LHCN-M2 (cell line): ENCODE measurements at places on chromosomes 1 and 21. TPM values are rescaled to one million over a fixed set of nuclear protein-coding genes. Genes with fewer than 3 reads are reported as not detected.

DNA sequence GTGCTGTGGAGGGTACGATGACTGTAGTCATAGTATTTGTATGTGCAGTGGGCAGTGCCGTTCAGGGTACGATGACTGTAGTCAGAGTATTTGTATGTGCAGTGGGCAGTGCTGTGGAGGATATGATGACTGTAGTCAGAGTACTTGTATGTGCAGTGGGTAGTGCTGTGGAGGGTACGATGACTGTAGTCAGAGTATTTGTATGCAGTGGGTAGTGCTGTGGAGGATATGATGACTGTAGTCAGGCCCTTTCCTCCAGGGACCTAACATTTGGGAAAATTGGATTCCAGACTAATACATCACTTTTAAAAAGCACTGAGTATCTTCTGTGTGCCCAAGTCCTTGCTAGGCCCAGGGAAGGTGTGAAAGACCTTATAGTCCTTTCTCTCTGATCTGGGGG lies 2.9 kb downstream of the ZNF672 start:
- peak; percentile 35 for DNase-seq

DNA sequence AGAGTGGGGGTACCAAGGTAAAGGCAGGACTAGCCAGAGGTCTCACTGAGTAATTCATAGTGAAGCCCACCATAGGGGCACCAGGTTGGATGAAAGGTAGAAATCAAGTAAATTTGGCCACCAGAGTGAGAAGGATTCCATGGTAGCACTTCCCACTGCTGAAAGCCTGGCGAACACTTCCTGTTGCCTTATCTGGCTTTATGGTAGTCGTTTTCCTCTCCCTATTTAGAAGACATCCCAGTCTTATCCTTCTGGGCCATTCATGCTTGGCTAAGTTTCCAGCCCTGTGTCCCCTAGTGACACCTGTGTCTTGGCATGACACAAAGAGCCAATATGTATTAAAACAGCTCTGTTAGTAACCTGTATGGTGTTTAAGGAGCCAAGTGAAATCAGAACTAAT lies 74.3 kb upstream of the SIPA1L2 start:
- DNase-seq: no peak

GRCh38 chr1:39908534-39908933 lies 6.8 kb upstream of the MYCL start:
- no peak for DNase-seq

DNA sequence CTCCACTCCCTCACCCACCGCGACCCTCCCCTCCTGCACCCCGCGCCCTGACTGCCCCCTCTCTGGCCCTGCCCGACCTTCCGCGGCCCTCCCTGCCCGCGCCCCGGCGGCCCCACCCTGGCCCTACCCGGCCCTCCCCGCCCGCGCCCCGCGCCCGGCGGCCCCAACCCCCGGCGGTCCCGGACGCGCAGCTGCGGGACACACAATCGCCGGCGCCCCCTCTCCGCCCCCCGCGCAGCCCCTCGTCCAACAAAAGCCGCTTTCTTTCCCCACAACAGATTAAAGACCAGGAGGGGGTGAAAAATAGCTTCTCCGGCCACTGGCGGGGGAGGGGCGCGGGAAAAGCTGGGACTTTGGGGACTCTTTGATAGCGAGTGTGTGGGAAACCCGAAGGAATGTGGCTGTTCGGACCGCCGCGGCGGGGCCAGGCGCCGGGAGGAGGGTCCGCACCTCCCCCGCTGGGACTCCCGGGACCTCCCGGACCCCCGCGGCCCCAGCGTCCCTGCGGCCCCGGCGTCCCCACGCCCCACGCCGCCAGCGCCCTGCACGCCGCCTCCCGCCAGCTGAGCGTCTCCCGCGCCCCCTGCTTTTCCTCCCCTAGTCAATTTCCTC lies 8.8 kb upstream of the ID3 start:
- DNase-seq: no peak

DNA sequence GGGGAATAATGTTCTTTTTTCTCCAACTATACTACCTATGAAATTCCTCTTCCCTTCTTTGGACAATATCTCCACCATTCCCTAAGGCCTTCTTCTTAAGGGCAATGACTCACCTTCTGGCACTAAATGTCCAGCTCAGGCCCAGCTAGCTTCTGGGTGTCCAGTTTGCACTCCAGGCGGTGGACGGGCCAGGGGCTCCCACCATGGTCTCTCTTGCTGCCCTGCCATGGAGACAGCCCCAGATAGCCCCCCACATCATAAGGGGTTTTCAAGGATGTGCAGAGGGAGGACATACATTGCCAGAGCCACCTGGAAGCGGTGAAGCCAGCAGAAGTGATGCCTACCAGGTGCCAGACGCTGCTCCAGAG lies 43.8 kb downstream of the C1orf198 start:
- peak; percentile 41 for DNase-seq

GRCh38 chr1:89739013-89739843 lies 81.6 kb upstream of the LRRC8D start:
- DNase-seq: no peak

DNA sequence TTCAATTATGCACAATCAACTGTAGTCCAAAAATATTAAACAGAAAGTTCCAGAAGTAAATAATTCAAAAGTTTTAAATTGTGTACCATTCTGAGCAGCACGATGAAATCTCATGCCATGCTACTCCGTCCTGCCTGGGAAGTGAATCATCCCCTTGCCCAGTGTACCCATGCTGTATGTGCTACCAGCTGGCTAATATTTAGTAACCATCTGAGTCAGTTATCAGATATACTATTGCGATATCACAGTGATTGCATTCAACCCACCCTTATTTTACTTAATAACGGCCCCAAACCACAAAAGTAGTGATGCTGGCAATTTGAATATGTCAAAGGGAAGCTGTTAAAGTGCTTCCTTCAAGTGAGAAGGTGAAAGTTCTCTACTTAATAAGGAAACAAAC lies 56.2 kb downstream of the EVI5 start:
- DNase-seq: peak; percentile 72

- peak; percentile 62 for DNase-seq
These were observed 9.4 kb upstream of the NEK2 start for GRCh38 chr1:211684791-211685190.

- DNase-seq: no peak
These were observed 222.7 kb upstream of the GJB5 start for GRCh38 chr1:34532113-34532512.

DNA sequence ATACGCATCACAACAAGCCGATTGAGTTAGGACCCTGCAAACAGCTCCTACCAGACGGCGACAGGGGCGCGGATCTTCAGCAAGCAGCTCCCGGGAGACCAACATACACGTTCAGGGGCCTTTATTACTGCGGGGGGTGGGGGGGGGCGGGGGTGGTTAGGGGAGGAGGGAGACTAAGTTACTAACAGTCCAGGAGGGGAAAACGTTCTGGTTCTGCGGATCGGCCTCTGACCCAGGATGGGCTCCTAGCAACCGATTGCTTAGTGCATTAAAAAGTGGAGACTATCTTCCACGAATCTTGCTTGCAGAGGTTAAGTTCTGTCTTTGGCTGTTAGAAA lies 162.0 kb downstream of the RUNX1 start:
- DNase-seq: peak; percentile 46

- DNase-seq: peak; percentile 26
These were observed 27.9 kb upstream of the NTPCR start for GRCh38 chr1:232922485-232922884.

DNA sequence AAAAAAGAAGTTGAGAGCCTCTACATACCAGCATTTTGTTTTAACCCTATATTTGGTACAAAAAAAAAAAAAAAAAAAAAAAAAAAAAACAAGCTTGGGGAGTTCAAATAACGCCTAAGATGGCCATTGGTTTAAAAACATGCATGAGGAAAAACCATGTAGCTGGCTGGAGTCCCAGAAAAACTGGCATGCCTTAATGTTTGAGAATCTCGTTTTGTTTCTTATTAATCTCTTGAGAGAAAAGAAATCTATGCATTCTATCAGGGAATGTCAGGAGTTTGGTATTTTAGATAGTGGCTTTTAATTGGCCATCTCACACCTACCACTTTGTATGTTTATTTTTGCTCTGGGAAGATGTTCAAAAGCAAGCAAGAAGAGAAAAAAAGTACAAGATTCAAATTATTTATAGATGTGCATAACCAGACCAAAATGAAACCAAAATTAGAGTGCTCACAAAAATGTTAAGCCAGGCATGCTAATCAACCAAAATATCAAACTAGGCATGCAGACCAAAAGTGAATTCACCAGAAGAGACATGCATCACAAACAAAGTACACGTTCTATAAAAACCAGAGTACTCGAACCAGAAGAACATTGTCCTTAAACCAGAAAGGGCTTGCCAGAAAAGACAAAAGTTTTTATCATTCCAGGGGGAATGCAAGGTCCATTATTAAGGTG lies 156.6 kb downstream of the AK5 start:
- peak; percentile 90 for DNase-seq

DNA sequence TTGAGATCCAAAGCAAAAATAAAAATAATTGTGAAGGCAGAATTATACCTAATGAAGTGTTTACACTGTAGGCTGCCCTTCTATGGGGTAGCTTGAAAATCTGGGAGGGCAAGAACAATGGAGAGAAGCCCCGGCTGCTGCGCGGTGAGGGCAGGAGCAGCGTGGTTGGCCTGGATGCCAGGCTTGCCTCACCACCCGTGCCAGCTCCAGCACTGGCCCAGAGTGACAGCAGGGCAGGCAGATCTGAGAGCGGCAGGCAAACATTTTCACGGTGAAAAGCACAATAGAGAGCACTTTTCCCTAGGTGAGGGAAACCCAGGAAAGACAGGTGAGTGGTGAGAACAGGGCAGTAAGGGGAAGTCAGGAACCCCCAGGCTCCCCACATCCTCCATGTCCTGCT lies 1.4 kb downstream of the PROK1 start:
- no peak for DNase-seq

GRCh38 chr1:8554956-8555534 lies 237.1 kb downstream of the SLC45A1 start:
- peak; percentile 66 for DNase-seq

- no peak for DNase-seq
These were observed 375.1 kb downstream of the RYR2 start for GRCh38 chr1:237416924-237417655.

DNA sequence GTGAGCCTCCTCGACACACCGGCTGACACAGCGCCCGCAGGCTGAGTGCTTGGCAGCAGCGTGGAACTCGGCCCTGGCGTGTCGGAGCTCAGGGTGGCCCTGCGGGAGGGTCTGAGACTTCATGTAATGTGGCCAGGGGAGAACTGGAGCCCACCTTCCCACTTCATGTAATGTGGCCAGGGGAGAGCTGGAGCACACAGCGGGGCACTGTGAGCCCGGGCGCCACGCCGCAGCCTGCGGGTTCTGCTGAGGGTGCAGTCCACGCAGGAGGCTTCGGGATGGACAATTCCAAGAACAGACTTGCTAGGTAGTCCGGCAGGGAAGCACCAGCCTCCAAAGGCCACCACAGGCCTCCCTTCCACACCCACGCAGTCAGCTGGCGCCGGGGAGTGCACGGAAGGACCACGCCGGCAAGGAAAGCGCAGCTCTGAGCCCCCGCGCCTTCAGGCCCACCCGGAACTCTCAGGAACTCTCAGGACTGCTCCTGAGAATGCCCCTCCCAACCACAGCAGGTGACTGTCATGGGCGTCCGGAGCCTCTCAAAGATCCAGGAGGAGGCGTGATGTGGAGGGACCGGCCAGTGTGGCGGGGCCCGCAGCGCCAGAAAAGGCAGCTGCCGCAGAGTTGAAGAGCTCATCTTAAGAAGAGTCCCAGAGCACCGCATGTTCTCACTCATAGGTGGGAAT lies 19.3 kb upstream of the ADARB1 start:
- DNase-seq: no peak

GRCh38 chr1:11204396-11205190 lies 15.4 kb downstream of the ANGPTL7 start:
- DNase-seq: no peak

DNA sequence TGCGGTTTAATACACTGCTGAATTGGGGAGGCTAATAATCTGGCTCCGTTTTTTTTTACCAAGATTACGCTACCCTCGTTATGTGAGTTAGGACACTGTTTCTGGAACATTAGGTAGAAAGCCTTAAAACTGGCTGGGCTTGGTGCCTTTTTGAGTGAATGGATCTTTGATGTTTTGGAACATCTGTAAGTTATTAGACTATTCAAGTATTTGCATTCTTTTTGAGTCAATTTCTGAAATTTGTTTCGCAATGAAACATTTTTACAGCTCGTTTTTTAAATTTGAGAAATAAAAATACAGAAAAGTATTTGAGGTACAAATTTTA lies 106.9 kb downstream of the LTN1 start:
- no peak for DNase-seq

DNA sequence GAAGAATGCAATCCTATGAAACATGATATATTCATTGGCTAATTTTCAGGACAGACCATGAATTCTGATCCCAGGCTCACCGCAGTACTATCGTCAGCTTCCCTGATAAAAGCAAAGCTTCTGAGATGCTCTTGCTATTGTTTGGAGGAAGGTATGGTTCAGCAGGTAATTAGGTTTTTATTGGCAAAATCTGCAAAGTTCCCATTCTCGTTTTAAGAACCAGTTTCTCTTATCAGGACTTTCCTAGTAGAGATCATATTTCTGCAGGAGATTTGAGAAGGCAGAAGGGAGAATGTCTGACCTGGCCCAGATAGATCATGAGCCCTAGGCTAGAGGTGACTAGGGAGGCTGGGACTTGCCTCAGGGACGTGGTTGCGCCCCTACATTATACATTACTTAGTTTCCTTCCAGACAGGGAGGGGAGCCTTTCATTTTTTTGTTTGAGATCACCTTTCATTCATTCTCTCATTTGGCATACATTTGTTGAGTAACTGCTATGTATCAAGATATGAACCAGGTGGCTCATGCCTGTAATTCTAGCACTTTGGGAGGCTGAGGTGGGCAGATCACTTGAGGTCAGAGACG lies 108.8 kb downstream of the NRIP1 start:
- no peak for DNase-seq

GRCh38 chr1:230237805-230238204 lies 170.8 kb downstream of the GALNT2 start:
- no peak for DNase-seq

DNA sequence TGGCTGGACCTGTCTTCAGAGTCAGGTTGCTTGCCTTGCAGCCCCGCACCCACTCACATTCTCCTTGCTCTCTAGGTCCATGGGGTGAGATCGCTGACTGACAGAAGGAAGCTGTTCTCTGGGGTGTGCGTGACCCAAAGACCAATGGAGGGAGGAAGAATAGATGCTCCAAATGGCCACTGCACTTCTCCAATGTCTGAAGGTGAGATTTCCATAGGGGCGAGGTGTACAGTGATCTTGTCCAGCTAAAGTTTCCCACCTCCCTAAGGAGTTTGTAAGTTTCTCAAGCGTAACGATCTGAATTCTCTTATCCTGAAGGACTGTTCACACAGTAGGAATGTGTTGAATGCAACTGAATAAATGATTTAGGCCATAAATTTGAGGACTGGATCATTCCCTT lies 211.9 kb upstream of the IRF2BP2 start:
- DNase-seq: no peak

The IQCC gene
- 2.3 and 4.0 TPM in 2 replicates for total RNA-seq

The ASPM gene
- 70.1 and 76.5 TPM in 2 replicates for total RNA-seq

The RBP7 gene
- not detected in 2 replicates for total RNA-seq

The CD34 gene
- total RNA-seq: 1.2 and 2.1 TPM in 2 replicates
